Uterus (tissue), 4 donors: ENCODE measurements at places on chromosomes 1 and 21.

DNA sequence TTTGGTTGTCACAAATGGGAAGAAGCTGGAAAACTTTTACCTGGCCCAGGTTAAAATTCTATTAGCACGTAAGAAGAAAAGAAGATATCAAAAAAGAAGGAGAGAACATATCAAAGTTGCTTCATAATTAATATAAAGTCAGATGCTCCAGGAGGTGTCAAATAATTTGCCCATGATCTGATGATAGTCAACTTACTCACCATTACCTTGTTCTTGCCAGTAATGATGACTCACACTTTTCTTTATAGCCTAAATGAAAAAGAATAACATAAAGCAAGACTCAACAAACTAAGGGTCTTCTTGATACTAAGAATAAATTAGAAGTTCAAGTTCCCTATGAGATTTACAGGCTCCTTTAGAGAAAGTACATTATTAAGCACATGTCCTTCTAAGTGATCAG is 580.4 kb downstream of the TTLL7 start:
- no peak for DNase-seq

- DNase-seq = no peak
Measured at GRCh38 chr21:31265366-31266013, 78.6 kb downstream of the TIAM1 start.

- DNase-seq = no peak
Measured at GRCh38 chr1:208544794-208545193, 300.6 kb upstream of the PLXNA2 start.

- no peak for DNase-seq
Measured at GRCh38 chr1:23792151-23792945, 1.4 kb downstream of the LYPLA2 start.

DNA sequence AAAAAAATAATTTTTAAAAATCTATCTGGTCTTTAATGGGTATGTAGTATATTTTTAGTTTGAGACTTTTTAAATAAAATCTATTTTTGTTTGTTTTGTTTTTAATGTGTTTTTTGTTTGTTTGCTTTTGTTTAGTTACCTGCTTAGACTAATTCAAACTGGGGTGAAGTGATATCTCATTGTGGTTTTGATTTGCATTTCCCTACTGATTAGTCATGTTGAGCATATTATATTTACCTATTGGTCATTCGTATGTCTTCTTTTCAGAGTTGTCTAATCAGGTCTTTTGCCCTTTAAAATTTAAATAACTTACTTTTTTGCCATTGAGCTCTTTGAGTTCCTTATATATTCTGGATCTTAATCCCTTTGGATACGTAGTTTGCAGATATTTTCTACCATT is 20.3 kb downstream of the CD1B start:
- DNase-seq = no peak

DNA sequence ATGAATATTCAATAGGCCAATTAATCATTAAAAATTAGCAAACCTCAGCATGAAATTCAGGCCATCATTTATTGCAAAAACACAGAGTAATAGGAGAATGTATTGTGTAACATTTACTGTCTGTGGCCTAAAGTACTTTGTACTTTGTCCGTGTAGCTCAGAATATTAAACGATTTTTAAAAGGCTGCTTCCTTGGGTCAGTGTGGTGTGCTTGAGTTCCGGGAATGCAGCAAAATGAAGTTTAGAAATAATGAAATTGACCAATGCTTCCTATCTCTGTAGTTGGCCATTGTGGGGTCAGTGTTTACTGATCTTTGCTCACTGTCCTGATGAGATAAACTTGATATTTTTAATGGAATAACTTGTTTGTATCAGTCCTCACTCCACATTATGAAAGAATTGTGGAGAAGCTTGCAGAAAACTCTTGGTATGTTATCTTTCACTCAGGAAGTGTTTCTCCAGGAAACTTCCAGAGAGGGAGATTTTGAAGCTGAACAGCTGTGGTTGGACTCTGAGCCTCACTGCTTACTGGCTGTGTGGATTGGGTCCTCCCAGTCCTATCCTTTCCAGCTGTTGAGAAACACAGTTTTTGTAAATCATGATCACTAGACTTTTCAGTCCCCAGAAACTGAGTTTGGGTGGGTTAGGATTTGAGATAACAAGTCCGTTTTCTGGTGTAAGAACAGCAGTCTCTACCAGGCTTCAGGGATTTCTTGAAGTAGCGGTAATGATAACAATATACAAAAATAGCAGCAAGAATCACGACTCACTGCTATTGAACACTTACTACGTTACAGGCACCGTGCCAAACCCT is 19.2 kb upstream of the MTARC1 start:
- no peak for DNase-seq
